T-helper 17 cell (primary cell): ENCODE measurements at places on chromosomes 2 and 18. TPM values are rescaled to one million over a fixed set of nuclear protein-coding genes. Genes with fewer than 3 reads are reported as not detected.
A peak's percentile ranks its signal among the peaks of the same experiment; 100 is the strongest.

The TRABD2A gene
- total RNA-seq = 60.5 TPM

DNA sequence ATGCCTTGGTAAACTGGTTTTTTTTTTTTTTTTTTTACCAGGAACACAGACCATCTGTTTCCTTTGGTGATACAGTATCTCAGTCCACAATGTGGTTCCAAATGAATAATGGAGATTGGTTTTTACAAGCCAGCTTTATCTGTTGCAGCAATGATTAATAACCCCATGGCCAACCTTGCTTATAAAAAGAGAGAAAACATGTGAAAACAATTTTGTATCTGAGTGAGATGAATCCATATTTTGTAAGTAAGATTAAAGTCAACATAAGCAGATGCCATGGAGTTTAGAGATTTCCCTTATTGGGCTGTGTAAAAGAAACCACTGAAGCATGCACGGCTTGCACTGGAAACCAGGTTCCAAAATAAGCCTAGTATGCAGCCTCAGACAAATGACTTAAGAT, 108.6 kb upstream of the CNTNAP5 start:
- no peak for DNase-seq

- no peak for DNase-seq
These were observed 235.4 kb downstream of the TXNL1 start for GRCh38 chr18:56402872-56403516.

DNA sequence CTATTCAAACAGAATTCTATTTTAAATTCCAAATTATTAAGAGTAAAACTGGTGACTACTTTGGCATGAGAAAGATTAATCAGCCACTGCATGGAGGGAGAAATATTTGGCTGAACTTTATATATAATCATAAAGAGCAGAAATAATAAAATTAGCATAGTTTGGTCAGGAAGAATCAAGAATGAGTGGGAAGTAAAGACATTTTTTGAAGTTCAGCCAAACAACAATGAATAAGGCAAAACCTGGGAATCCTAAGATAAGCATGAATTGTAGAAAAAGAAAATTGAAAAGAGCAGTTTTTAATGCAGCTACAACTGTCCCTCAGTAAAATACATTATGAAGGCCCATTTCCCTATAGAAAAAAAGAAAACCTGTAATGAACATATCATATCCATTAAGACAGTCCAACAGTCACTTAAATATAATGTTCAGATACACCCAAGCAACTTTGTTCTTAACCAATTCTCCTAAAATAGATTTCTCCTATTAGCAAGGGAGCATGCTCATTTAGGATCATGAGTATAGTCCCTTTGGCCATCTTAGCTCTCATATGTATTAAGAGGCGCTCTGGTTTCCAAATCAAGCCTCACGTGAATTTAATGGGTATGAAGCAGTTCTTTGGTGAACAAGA, 6.5 kb downstream of the TMEM17 start:
- no peak for DNase-seq

GRCh38 chr2:56784046-56784445, 600.3 kb downstream of the CCDC85A start:
- no peak for DNase-seq

- no peak for DNase-seq
These were observed 107.4 kb downstream of the ZNF516 start for GRCh38 chr18:76387608-76388007.

The TMEM237 gene
- 9.3 TPM for total RNA-seq

The MC2R gene
- total RNA-seq = not detected

The TGOLN2 gene
- 125 TPM for total RNA-seq

GRCh38 chr18:10453261-10453805, 1.1 kb upstream of the APCDD1 start:
- no peak for DNase-seq

The GAREM2 gene
- total RNA-seq = 3.6 TPM

GRCh38 chr2:2560374-2561015, 229.4 kb upstream of the MYT1L start:
- no peak for DNase-seq

- DNase-seq = peak; percentile 52
These were observed 21.7 kb upstream of the EFHD1 start for GRCh38 chr2:232611559-232612218.

The CCDC85A gene
- total RNA-seq = not detected

The SH2D6 gene
- total RNA-seq = 0.40 TPM

The ERMN gene
- 10.2 TPM for total RNA-seq

GRCh38 chr2:11809586-11810236, 63.3 kb downstream of the LPIN1 start:
- DNase-seq = no peak

DNA sequence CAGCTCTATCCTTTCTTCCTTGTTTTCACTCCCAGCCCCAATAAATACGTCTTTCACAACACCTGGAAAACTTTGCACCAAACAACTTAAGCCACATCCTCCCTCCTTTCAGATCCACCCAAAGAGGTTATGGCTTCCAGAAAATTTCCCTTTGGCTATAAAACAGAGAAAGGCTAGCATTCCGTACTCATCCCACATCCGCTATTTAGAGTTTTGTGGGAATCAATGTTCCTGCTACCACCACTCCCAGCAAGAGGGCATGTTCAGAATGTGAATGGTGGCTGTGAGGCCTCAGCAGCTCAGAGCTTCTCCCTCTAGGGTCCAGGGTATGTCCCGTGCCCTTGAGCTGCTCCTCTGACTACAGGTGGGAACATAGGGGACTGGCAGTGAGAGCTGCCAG, 214.6 kb downstream of the NCK2 start:
- no peak for DNase-seq

The PIEZO2 gene
- not detected for total RNA-seq

GRCh38 chr2:513981-514706, 163.1 kb downstream of the TMEM18 start:
- no peak for DNase-seq

The EPG5 gene
- total RNA-seq = 76.5 TPM

GRCh38 chr2:241041589-241042158, 43.3 kb downstream of the SNED1 start:
- no peak for DNase-seq

DNA sequence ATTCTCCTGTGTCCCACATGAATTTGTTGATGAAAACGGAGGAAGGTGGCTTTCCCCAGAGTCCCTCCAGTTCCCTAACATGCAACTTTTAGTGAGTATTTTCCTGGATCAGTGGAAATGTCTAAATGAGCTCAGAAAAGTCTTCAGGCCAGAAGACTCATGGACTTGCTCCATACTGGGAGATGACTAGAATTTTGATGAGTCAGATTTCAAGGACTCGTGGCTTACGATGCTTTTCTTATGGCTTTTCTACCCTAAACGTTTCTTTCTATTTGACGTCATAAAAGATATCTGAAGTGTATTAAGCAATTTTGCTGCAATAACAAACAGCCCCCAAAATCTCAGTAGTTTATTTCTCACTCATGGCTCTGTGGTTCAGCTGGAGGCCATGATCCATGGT, 397.6 kb downstream of the FBXO15 start:
- DNase-seq = no peak

- DNase-seq = no peak
These were observed 98.9 kb downstream of the CYRIA start for GRCh38 chr2:16566701-16567100.

DNA sequence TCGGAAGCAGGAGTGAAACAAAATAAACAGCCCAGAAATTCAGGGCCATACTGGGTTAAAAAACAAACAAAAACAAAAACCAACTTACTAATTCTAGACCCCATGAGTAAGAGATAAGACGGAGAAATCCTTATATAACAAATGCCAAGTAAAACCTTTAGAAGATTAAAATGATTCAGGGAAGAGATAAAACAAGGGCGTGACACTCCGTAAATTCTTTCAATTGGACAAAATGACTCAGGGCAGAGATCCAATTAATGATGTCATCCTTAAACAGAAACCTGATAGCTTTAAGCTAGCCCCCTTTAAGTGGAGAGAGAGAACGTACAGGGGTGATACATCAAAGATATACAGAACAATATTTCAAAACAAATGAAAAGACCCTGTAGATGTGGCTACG, 317.4 kb downstream of the NBAS start:
- no peak for DNase-seq

- no peak for DNase-seq
These were observed 825.8 kb upstream of the CDH2 start for GRCh38 chr18:29002747-29003146.

DNA sequence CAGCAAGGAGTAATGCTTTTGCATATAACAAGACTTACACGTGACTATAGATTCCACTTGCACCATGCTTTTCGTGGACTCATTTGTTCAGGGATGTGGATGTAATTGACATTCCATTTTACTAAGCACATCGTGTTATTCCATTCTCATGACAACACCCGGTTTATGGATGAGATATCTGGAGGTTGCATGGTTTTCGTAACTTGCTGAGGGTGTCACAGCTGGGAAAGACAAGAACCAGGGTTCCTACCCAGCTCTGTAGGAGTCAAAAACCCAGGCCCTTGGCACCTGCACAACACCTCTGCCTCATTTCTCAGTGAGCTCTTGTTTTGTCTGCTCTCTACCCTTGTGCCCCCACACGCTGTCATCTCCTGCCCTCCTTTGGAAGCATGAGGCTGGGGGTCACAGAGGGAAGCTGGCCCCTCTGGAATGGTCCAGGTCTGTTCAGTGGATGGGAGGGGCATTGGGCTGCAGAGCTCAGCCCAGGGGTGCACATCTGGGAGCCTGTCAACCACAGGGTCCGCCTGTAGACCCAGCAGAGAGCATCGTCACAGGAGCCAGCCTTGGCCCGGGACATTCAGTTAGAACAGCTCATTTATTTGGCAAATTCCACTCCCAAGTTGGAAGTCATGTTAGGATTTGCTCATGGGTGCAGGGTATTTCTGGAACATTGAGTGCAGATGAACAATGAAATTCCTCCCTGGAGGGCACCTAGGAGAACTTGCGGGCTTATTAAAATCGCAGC, 120.1 kb upstream of the TWIST2 start:
- no peak for DNase-seq

DNA sequence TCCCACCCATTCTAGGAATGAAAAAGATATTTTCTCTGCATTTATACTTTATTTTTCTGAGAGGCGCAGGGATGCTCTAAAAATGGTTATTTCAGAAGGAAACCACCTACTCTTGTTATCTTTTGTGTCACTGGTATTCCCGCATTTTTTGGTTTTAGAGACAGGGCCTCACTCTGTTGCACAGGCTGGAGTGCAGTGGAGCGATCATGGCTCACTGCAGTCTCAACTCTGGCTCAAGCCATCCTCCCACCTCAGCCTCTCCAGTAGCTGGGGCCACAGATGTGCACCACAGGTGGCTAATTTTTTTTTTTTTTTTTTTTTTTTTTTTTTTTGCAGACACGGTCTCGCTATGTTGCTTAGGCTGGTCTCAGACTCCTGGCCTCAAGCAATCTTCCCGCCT, 135.9 kb downstream of the NCK2 start:
- DNase-seq = no peak

The SLC16A14 gene
- total RNA-seq = 0.23 TPM

DNA sequence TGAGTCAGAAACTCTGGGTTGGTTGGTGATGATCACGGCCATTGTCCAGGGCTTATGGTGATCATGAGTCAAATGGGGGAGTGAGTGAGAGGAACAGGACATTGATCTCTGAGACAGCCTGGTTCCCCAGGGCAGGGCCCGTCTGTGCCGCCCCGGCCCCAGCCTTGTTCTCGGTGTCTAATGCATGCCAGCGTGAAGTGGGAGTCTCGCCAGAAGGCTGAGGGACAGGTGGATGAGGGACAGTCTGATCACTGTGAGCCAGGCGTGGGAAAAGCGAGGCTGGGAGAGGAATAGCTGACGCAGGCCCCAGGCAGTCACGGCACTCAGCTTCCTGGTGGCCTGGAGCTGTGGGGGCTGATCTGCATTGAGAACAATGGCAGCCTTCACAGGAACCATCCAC, 208.3 kb upstream of the HDAC4 start:
- DNase-seq = no peak

- DNase-seq = no peak
These were observed 3.1 kb downstream of the ARHGEF33 start for GRCh38 chr2:38892819-38893218.

DNA sequence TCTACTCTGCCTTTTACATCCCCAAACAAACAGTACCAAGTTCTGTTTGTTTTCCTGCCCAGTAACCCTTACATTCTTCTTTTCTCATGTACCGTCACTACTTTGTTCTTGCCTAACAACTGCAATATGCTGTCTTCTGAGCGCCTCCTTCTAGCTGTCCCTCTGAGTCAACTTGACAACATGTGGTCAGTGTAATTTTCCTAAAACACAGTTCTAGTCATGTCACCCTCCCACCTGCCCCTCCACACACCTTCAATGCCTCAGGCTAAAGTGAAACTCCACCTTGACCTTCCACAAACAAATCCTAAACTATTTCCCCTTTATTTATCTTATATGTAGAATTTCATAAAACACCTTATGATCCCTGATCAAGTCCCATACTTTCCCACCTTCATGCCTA, 124.6 kb upstream of the CD302 start:
- no peak for DNase-seq
